ENCODE measurements at places on chromosomes 6 and 20.

- no peak overlapping the region for H3K27ac ChIP-seq
- no peak for DNase-seq
- H3K4me1 ChIP-seq, result peaks cover 14% of the 10 kb centered on the region
- H3K36me3 ChIP-seq, result peaks cover 8% of the 10 kb centered on the region
Observed at GRCh38 chr6:100809346-100809745, 71.8 kb downstream of the ASCC3 start.

GRCh38 chr6:163806755-163807499 lies 392.4 kb downstream of the QKI start:
- no peaks in the 10 kb centered on the region for H3K4me1 ChIP-seq
- H3K36me3 ChIP-seq, result no peaks in the 10 kb centered on the region
- no peak for DNase-seq
- no peak overlapping the region for H3K27ac ChIP-seq
- H3K27me3 ChIP-seq, result no peaks in the 10 kb centered on the region
- H3K4me3 ChIP-seq, result no peak overlapping the region

DNA sequence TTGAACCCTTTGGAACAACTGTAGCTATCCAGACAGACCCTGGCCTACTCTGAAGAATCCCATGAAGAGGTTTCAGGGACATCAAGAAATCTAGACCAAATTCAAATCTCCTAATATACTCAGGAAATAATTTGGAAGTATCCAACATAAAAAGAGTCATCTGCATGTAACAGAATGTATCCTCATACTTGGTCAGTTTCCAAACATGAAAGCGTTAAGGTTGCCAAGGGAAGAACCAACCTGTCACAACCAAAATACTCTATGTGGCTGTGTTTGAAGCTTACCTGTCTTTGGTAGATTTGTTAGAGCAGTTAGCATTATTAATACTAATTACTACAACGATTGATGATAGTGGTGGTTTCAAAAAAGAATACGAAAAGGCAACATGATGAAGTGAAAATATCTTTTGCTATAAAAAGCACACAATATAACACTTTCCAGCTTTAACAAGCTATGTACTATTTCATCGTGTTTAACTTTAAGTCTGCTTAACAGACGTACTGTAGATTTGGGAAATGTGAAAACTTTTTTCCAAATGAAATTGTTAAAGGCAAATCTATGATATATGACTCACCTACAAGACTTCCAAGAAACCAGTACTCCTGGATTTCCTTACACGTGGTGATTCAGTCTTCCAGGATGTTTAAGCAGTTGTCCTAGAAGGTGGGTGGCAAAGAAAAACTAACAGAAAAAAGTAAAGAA lies 46.6 kb upstream of the ENPP1 start:
- H3K36me3 ChIP-seq, result no peaks in the 10 kb centered on the region
- H3K27ac ChIP-seq, result no peak overlapping the region
- peaks cover 2% of the 10 kb centered on the region for H3K4me1 ChIP-seq
- no peak for DNase-seq

- no peaks in the 10 kb centered on the region for H3K36me3 ChIP-seq
- H3K4me3 ChIP-seq, result peak overlapping the region; percentile 92
- H3K4me1 ChIP-seq, result peaks cover 19% of the 10 kb centered on the region
- peak overlapping the region; percentile 78 for H3K27ac ChIP-seq
Observed at GRCh38 chr6:21595285-21596144, 2.0 kb downstream of the SOX4 start.

Data from T-helper 17 cell (primary cell).